Activated CD4-positive, alpha-beta T cell treated with anti-CD3 and anti-CD28 coated beads, Interleukin-2, amount 10 ng/mL, durations not matched to agents 24 days and 14 days (primary cell): ENCODE measurements at places on chromosomes 1 and 21.

GRCh38 chr21:14613486-14614224, 67.5 kb upstream of the SAMSN1 start:
- DNase-seq: no peak

GRCh38 chr21:16211339-16212303, 481.8 kb downstream of the USP25 start:
- no peak for DNase-seq

GRCh38 chr1:174748586-174748985, 251.2 kb upstream of the CACYBP start:
- no peak for DNase-seq

- DNase-seq: no peak
These were observed 118.9 kb upstream of the C8B start for GRCh38 chr1:57084701-57085100.

GRCh38 chr1:110857964-110858948, 14.7 kb upstream of the CD53 start:
- no peak for DNase-seq

- no peak for DNase-seq
These were observed 8.3 kb downstream of the PLEKHG5 start for GRCh38 chr1:6483017-6483760.

DNA sequence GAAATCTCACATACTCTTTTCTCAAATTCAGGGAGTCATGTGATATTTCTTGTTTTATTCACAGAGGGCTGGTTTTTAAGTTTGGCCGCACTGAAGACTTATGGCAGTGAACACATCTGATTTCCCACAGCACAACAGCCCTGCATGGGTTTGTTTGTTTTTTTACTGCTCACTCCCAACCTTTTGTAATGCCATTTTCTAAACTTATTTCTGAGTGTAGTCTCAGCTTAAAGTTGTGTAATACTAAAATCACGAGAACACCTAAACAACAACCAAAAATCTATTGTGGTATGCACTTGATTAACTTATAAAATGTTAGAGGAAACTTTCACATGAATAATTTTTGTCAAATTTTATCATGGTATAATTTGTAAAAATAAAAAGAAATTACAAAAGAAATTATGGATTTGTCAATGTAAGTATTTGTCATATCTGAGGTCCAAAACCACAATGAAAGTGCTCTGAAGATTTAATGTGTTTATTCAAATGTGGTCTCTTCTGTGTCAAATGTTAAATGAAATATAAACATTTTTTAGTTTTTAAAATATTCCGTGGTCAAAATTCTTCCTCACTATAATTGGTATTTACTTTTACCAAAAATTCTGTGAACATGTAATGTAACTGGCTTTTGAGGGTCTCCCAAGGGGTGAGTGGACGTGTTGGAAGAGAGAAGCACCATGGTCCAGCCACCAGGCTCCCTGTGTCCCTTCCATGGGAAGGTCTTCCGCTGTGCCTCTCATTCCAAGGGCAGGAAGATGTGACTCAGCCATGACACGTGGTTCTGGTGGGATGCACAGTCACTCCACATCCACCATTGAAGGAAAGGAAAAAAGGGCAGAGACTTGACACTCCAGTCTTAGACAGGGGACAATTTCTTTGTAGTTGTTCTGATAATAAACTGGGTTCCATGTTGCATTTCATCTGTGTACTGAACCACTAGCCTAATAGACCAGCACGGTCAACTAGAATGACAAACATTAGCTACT, 22.8 kb downstream of the TMEM50A start:
- DNase-seq: no peak

DNA sequence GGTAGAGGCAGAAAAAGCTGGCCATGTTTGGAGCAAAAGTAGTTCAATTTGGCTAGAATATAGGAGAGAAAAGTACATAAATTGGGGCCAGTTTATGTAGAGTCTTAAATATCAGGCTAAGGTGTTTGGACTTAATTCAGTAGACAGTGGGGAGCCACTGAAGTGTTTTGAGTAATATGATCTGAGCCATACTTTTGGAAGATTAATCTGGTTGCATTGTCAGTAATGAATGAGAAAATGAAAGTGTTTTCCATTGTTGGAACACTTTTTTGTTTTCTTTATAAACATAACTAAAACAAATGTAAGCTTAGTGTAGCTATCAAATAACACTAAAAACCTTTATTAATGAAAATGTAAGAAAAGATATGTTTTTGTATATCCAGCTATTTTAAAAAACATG, 42.1 kb downstream of the POU2F1 start:
- no peak for DNase-seq
